ENCODE measurements at places on chromosomes 4 and X.

GRCh38 chrX:30931920-30932319, 42.9 kb upstream of the TAB3 start:
- DNase-seq: no peak

DNA sequence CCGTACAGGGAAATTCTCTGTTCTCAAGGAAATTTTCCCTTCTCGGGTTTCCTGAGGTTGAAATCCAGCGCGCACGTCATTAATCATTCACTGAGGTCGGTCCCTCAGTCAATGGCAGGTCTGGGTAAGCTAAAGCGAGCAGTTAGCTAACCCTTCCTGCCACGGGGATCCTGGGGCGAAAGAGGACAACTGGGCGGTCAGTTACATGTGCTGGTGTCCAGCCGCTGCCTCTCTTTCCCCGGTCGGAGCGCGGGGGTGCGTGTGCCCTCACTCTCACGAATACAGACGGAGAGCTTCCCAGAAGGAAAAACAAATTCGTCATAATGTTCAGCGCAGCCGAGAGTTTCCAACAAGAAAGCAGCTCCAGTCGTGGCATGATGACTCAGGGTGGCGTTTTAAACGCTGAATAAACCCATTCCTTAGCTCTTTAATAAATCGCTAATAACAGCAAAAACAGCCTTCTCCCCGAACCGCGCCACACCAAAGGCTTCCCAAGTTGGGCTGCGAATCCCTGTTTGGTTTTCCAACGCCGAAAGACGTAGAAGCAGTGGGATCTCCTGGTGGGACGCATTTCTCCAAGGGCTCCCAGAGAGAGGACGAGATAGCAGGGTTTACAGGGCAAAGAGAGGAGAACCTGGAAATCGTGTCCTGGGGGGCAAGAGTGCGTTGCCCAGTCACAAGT, 752 bp upstream of the FGF5 start:
- DNase-seq: no peak

DNA sequence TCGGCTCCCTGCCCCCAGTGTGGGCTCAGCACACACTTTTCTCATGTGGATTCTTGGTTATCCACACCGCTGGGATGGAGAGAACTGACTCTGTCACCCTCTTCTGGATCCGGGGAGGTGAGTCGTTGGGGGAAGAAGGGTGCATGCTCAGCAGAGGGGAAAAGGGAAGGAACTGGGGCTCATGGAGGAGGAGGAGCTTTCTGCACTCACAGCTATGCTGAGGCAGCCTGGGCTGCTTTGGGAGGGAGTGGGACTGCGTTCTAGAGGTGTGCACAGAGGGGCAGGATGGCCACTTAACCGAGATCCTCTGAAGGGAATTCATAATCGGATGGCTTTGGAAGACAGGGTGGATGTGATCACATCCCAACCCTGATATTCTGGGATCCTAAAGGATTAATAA, 51.6 kb downstream of the RTL5 start:
- no peak for DNase-seq

DNA sequence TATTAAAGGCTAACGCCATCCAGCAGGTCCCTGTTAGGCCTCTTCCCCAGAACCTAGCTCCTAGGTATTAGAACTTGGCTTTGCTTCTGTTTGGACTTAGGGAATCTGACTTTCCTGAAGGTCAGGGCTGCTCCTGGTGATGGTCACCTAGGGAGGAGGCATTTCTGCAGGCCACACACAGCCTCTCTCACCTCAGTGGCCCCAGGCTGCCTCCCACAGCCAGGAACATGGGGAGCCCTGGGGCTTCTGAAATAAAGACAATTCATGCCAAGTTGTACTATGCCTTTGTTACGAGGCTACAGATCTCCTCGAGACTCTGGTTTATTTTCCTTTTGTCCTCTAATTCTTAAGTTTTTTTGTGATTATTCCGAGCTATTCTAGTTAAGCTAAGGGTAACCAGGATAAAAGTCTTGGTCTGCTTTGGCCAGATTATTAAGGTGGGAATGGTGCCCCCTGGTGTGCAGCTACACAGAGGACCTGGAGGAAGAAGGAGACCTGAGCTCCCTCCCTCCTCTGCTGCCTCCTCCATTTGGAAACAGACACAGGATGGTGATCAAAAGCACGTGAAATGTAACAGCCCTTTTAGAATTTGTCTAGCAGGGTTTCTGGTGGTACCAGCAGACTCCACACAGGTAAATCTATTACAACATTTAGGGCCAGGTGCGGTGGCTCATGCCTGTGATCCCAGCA, 131.0 kb downstream of the DCLK2 start:
- no peak for DNase-seq

- no peak for DNase-seq
Observed at GRCh38 chr4:82785611-82786400, 12.8 kb downstream of the SCD5 start.

GRCh38 chr4:142832022-142832421, 14.1 kb downstream of the INPP4B start:
- no peak for DNase-seq

- no peak for DNase-seq
Observed at GRCh38 chr4:141458501-141458900, 177.9 kb upstream of the IL15 start.

DNA sequence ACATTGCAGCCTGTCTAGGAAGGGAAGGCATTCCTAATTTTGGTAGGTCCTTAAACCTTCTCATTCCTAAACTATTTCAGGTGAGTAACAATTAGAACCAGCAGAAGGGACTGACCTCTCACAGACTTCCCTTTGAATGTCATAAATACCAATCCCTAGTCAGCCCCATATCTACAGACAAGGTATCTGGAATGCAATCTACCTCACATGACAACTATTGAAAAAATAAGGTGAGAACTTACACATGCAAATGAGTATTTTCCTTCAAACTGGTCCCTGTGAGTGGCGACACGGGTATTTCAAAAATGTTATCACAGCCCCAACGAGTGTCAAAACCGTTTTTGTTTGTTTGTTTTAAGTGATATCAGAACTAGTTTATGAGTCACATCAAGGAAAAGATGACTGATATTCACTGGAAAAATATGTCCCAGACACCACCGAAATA, 102.4 kb upstream of the VCX2 start:
- DNase-seq: no peak

DNA sequence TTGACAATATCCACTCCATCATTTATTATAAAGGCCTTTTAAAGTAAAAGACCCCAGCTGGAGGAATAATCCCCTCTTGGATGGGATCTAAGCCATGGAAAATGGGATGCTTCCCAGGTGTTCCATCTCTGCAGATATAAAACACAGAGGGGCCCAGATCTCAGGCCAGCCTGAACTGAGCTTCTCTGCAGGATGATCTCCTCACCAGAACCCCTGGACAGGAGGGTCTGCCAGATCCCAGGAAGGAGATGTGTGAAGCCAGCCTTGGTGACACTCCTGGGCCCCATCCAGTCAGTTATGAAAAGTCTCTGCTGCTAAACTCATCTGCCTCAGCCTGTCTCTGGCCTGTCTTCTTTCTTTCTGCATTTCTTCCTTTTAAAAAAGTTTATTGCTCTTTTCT, 56.7 kb downstream of the HTRA3 start:
- no peak for DNase-seq

DNA sequence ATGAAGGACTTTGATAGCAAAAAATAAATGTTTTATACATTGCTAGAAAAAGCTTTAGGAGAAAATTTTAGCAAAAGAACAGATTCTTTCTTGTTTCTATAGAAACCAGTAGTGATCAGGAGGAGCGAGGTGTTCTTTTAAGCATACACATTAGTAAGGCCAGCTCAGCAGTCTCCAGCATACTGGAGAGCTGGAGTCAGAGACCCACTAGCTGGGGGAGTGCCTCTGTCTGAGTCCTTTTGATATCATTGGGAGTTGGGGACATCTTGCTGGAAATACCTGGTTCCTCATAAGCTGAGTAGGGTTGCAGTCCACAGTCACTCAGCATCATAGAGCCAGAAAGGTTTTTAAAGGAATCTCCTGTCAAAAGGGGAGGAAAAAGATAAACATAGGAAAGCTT, 67.4 kb downstream of the AFF2 start:
- no peak for DNase-seq

GRCh38 chr4:123284168-123284567, 112.4 kb upstream of the SPRY1 start:
- DNase-seq: no peak

DNA sequence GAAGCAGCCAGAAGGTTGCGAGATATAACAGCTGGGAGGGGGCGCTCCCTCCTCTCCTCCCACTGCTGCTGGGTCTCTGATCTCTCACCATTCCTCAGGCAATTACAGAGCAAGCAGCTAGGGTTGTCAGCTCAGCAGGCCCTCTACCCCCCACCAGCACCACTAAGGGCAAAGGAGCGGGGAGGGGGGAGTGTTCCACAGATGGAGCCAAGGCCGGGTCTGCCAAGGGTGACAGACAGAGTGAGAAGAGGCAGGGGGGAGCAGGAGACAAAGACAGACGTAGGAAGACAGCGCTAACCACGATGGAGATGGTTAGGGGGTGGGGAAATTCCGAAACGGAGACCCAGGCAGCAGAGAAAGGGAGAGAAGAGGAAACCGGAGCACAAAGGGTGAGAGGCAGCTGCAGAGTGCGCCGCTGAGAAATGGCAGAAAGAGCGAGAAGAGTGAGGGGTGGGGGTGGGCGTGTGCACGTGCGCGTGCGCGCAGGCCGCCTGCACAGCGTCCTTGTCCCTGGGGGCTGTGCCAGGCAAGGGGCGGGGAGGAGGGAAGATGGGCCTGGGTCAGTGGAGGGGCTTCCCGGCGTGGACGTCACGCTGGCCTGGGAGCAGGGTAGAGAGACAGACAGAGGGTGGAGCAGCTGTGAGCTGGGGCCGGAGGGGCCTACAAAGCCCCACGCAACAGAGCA, 6.9 kb downstream of the L1CAM start:
- no peak for DNase-seq

Measured in stimulated activated CD8-positive, alpha-beta memory T cell treated with anti-CD3 and anti-CD28 coated beads, Interleukin-2, amount 100 ng/mL, for 1 hour (primary cell).